Astrocyte (in vitro differentiated cells and primary cell): ENCODE measurements at places on chromosomes 7 and 10. TPM values are rescaled to one million over a fixed set of nuclear protein-coding genes. Genes with fewer than 3 reads are reported as not detected.

GRCh38 chr10:31508882-31509281 is 189.9 kb downstream of the ZEB1 start:
- peak; percentile 63 for DNase-seq

GRCh38 chr7:41809940-41810576 is 107.2 kb upstream of the INHBA start:
- DNase-seq, result no peak

GRCh38 chr7:2460188-2460587 is 16.0 kb downstream of the GRIFIN start:
- DNase-seq, result no peak

GRCh38 chr7:141585592-141586510 is 34.6 kb downstream of the AGK start:
- peak; percentile 99 for DNase-seq

GRCh38 chr7:121595758-121596696 is 199.9 kb upstream of the FAM3C start:
- no peak for DNase-seq

GRCh38 chr10:16933783-16934182 is 116.6 kb upstream of the RSU1 start:
- no peak for DNase-seq

- DNase-seq, result peak; percentile 78
These were observed 91.0 kb downstream of the ZMIZ1 start for GRCh38 chr10:79159785-79160184.

DNA sequence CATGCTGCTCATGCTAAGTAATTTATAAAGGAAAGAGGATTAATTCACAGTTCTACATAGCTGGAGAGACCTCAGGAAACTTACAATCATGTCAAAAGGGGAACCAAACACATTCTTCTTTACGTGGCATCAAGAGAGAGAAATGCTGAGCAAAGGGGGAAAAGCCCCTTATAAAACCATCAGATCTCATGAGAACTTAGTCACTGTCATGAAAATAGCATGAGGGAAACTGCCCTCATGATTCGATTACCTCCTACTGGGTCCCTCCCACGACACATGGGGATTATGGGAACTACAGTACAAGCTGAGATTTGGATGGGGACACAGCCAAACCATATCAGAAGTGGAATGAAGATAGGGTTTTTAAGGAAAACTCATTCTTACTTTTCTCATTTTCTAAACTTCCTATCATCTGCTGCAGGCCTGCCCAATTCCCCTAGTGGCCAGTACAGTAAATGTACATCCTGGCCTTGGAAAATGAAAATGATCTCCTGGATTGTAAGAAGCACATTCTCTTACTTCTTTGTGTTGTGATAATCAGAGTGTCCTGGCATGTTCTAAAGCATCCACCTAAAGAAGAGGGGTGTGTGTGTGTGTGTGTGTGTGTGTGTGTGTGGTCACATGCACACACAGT is 421.5 kb downstream of the LRMDA start:
- no peak for DNase-seq

DNA sequence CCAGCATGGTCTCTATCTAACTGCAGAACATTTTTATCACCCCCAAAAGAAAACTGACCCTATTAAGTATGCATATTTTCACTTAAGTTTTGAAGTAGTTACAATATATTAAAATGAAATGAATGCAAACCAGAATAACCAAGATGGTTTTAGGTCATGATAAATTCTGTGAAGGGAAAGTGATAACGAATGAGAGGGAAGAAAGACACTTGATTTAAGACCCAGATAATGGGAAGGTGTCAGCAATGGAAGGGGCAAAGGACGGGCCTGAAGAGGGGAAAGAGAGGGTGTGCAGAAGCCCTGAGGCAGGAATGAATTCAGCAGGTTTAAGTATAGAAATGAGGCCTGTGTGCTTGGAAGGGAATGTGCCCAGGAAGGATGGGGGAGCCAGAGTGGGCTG is 61.1 kb upstream of the IGFBP3 start:
- DNase-seq, result no peak

GRCh38 chr10:73432646-73433537 is 469 bp downstream of the MSS51 start:
- DNase-seq, result no peak

ANKRD16 gene
- total RNA-seq, result 4.9 TPM in 2 replicates

RADIL gene
- 0.22 and 0.86 TPM in 2 replicates for total RNA-seq

SLC26A5 gene
- total RNA-seq, result not detected in 2 replicates
